ENCODE measurements at places on chromosomes 3 and 15. TPM values are rescaled to one million over a fixed set of nuclear protein-coding genes. Genes with fewer than 3 reads are reported as not detected.

INKA1 gene
- polyA plus RNA-seq = 4.0 TPM

UBAP1L gene
- 3.7 TPM for polyA plus RNA-seq

SOX14 gene
- polyA plus RNA-seq = not detected

ADCY5 gene
- 16.5 TPM for polyA plus RNA-seq

TIMMDC1 gene
- polyA plus RNA-seq = 109 TPM

SCN5A gene
- 0.73 TPM for polyA plus RNA-seq

Measured in testis (tissue), 5 donors.